ENCODE measurements at places on chromosomes 11 and 22. TPM values are rescaled to one million over a fixed set of nuclear protein-coding genes. Genes with fewer than 3 reads are reported as not detected.
A peak's percentile ranks its signal among the peaks of the same experiment; 100 is the strongest.

DNA sequence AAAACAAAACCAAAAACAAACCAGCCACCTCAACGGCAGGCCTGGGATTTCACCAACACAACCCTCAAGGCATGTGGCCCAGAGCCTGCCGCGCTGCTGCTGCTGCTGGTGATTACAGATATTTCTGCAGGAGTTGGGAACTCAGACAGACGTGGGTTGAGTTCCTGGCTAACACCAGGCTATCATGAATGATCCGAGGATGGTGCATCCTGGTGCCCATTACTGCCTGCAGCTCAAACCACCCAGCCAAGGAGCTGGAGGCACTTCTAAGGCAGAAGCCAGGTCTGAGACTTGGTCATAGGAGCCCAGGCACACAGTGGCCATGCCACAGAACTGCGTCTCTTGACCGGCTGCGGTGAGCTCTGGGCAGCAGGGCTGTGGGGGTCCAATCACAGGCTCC lies 151.8 kb downstream of the MPPED1 start:
- no peak for DNase-seq

GRCh38 chr11:58927393-58928106 lies 11.7 kb upstream of the GLYATL1 start:
- DNase-seq, result no peak

DNA sequence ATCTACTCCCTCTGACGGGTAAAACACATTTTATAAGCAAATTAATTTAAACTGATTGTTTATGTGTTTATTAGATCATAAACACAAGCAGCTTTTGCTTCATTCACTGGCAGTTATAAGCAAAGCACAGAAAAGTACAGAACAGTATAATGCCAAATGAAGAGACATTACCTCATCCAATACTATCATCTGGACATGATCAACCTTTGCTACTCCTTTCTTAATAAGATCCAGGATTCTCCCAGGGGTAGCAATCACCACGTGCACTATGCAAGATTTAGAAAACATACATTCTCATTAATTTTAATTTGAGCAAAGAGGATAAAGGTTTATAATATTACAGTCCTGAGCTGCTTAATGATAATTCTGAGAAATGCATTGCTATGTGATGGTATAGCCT lies 27.9 kb downstream of the DDX6 start:
- no peak for DNase-seq

DNA sequence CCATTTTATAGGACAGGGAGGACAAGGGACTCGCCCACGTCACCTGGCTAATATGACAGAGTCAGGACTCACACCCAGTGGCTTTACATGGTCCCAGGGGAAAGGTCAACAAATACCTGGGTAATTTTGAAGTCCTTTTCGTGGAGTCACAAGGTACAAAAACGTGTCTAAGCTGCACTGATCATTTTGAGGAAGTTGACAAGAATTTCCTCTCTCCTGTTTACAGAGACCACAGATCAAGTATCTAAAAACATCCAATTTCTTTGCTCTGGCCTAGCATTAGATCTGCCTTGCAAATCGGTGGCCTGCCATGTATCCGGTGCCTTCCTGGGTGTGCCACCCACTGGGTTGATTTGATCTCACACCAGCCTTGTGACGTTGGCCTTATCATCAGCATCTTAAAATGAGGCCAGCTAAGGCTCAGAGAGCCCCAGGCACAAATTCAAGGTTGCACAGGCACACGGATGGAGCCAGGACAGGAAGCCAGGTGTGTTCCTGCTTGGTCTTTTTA lies 17.6 kb downstream of the GDPD5 start:
- DNase-seq, result no peak

DNA sequence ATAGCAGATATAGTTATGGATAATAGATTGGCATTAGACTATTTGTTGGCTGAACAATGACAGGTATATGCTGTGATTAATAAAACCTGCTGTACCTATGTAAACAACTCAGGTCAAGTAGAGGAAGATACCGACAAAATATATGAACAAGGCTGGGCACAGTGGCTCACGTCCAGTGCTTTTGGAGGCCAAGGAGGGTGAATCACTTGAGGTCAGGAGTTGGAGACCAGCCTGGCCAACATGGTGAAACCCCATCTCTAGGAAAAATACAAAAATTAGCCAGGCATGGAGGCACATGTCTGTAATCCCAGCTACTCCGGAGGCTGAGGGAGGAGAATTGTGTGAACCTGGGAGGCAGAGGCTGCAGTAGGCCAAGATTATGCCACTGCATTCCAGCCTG lies 14.0 kb upstream of the CHKA start:
- no peak for DNase-seq

GRCh38 chr11:64546600-64546999 lies 44.4 kb upstream of the SLC22A12 start:
- DNase-seq, result no peak

DNA sequence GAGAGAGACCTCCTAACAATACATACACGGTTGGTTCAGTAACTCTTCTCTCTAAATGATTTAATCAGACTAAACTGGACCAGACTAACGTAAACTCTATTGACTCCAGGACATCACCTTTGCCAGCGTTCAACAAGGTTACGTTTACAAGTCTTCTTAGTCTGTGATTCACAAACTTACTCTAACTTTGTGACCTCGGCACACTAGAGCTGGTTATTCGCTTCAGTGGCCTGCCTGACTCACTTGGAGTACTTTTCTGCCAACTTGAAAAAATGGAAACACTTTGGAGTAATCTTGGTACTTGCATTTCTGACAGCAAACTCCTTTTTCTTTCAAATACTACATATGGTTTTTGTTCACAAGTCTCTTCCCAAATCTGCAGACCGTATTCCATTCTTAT lies 26.2 kb downstream of the MTMR2 start:
- DNase-seq, result no peak

DNA sequence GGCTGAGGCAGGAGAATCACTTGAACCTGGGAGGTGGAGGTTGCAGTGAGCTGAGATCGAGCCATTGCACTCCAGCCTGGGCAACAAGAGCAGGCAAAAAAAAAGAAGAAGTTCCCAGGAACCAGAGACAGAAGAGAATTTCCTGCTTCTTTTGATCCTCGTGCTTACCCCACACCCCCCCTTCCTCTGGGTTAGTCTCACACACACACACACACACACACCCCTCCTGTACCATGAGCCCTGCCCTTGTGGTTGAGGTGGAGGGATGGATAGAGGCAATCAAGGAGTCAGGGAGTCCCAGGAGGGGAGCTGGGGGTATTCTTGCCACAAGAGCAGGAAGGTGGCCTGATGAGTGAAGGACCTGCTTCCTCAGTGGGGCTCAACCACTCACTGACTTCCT lies 4.1 kb upstream of the UBE2L6 start:
- DNase-seq, result no peak

DNA sequence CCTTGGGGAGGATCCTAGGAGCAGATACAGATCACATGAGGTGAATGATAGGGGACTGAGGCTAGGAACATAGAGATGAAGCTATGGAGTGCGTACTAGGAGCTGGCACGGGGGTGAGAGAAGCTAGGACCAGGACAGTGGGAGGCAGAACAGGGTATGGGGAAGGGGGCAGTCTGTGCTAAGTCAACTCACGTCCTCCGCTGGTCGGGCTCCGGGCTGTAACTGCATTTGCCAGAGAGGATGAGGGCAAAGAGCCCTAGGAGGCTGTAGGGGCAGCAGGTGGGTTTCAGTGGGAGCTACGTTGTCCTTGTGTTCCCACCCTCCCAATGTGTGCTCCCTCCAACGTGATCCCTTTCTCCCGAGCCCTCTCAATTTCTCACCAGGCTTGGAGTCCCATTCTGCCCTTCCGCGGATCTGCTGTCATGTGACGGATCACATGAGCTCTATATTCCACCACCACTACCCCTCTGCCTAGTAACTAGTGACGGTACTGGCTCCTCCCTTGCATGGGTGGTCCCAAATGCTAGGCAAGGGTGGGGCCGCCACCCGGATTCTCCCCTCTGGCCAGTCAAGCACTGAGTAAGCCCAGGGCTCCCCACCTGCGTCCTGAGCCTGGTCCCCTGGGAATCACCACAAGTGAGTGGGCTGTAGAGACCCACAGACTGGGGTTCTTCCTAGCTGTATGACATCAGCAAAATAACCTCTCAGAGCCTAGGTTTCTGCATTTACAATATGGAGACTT lies at the start of gene TPP1:
TPP1 (minus strand) TSS at position 419 of the 742 bp plus-strand sequence; CDS start at position 397, 22 bp downstream.
- DNase-seq, result peak; percentile 94

DNA sequence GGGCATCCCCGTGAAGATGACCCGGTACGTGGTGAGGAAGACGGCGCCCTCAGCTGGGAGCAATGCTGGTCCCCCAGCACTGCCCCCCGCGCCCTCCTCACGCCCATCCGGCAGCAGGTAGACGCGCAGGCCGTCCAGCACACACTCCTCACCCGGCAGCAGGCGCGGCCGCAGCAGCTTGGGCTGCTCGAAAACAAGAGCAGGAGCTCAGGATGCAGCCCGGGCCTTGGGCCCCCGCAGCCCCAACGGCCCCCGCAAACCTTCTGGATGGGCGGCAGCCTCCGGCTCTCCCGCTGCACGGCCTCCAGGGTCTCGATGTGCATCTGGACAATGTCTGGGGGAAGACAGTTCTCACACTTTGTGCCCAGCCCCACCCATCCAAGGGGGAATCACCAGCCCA lies 13.3 kb downstream of the SBF1 start:
- no peak for DNase-seq

DNA sequence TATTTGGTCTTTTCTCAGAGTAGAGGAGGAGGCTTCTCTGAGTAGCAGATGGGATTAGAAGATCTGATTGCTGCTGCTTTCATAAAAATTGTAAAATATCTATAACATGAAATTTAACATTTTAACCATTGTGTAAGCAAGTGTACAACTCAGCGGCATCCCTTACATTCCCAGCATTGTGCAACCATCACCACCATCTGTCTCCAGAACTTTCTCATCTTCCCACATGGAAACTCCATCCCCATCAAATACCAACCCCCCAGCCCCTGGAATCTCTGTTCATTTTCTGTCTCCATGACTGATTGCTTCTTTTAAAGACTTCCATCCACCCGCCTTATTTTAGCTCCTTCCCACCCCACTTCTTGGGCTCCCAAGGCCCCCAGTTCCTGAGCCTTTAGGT lies 32.3 kb downstream of the MRGPRD start:
- DNase-seq, result no peak

- peak; percentile 20 for DNase-seq
These were observed 734 bp downstream of the SNU13 start for GRCh38 chr22:41687901-41688364.

GRCh38 chr22:28656181-28656580 lies 23.5 kb downstream of the TTC28 start:
- DNase-seq, result no peak

DNA sequence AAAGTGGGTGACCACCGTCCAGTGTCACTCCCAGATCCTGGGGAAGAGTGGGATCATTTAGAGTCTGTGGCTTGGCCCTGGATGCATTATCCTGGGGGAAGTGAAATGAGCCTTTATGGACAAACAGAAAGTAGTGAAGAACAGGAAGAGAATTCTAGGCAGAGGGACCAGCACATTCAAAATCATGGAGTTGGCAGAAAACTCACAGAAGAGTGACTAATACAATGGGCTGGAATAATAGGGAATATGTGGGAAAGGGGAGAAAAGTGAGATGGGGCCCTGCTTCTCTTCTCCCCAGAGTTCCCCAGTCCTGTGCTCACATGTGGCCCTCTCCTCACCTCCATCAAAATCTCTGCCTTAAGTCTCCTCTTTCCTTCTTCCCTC lies 84.3 kb downstream of the CCDC81 start:
- no peak for DNase-seq

CD3G gene
- not detected for polyA plus RNA-seq

NAA40 gene
- polyA plus RNA-seq, result 32.0 TPM

SVIP gene
- 9.1 TPM for polyA plus RNA-seq

PMM1 gene
- polyA plus RNA-seq, result 23.5 TPM

SDHD gene
- polyA plus RNA-seq, result 94.1 TPM

VWCE gene
- polyA plus RNA-seq, result 0.63 TPM

POTEH gene
- polyA plus RNA-seq, result not detected

BDNF gene
- polyA plus RNA-seq, result 16.4 TPM
